Pulmonary artery endothelial cell (primary cell): ENCODE measurements at places on chromosomes 5 and 9.

- no peak for DNase-seq
These were observed 33.0 kb downstream of the SLC12A7 start for GRCh38 chr5:1078851-1079250.

DNA sequence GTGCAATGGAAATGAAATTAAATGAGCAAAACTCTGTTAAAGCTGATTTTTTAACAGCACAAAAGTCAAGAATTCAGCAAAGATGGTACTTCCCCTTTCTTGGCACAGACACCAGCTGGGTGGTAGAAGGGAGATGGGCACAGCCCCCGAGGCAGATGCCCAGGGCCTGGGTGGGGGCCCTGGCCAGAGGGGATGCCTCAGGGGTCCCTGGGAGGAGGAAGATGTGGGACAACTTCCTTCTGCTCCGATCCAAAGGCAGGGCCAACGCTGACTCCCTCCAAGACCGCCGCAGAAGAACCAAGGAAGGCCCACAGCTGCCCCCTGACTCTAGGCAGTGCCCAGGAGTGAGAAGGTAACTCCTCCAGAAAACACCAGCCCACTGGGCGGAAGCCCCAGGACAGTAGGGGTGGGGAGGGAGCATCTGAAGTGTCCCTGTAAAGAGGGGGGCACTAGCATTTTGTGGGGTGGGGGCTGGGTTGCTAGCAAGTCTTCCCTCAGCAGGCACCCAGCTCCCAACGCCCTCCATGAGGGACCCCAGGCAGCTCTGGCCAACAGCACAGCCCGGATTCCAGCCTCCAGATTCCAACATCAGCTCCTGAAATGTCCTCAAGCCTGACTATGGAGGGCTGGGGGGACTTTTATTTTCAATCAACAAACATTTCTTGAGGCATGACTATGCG lies 4.9 kb downstream of the NACC2 start:
- no peak for DNase-seq

DNA sequence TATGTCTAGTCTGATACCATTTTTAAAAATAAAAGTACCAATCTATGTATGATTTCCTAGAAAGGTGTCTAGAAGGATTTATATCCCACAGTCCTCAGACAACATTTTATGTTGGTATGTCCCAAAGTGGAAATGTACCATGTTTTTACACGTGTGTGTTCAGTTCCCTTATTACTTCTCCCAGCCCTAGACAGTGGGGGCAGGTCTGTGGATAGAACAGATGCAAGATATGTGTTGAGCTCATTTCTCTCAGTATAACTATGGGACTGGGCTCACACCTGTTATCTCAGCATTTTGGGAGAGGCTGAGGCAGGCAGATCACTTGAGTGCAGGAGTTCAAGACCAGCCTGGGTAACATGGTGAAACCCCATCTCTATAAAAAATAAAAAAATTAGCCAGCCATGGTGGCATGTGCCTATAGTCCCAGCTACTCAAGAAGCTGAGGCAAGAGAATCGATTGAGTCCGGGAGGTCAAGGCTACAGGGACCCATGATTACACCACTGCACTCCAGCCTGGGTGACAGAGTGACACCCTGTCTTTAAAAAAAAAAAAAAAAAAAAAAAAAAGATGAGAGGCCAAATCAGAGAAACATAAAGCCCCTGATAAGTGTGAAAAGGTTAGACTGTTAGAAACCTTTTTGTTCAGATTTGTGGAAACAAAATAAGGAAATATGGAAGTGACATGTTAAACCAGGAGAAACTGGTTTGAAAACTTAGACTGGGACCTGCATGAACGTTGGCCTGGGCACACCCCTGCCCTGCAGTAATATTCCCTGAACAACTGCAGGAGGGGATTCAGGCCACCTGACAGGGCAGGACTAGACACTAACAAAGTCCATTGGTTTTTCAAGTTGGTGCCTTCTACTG lies 7.4 kb upstream of the SLC2A8 start:
- DNase-seq, result no peak

GRCh38 chr5:160097991-160098390 lies 21.3 kb downstream of the PWWP2A start:
- no peak for DNase-seq

DNA sequence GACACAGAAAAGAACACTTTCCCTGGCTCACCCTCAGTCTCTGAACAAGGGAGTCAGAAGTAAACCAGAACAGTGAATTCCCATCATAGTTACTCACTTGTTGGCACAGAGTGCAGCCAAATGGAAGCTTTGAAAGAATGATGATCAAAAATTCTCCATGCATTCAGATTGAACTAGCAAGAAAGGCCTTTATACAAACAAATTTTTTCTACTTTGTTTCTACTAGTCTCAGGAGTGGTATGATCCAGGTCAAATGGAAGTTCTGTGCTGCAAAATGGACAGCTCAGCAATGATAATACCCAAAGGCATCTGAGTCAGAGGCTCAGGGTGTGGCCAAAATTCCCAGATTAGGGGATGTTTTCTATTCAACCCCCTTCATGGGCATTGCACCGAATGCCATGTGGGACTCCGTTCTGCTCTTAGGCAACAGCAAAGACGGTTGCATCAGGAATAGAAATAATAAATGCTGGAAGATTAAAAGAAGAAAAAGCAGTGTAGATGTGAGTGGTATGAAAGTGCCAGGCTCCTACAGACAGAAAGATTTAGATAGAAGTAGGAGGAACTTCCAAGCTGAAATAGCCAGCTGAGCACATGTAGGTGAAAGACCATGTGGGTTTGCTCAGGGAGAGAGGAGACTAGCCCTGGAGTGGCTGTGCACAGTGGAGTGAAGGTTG lies 24.0 kb upstream of the ASPN start:
- no peak for DNase-seq

- DNase-seq, result no peak
These were observed 29.3 kb upstream of the LVRN start for GRCh38 chr5:115932991-115933390.

GRCh38 chr5:82593481-82593880 lies 315.3 kb upstream of the RPS23 start:
- no peak for DNase-seq

- no peak for DNase-seq
These were observed 922.2 kb upstream of the SEMA6A start for GRCh38 chr5:117496801-117497200.

GRCh38 chr5:6029811-6030271 lies 348.5 kb downstream of the MED10 start:
- DNase-seq, result no peak

- peak; percentile 43 for DNase-seq
These were observed 7.9 kb upstream of the SYNPO start for GRCh38 chr5:150632305-150633160.
